Skeletal muscle cell (primary cell): ENCODE measurements at places on chromosomes 5 and 9.

GRCh38 chr9:114465906-114466900 is 39.1 kb downstream of the WHRN start:
- no peak for DNase-seq

- DNase-seq: no peak
These were observed 7.2 kb upstream of the DNAJB5 start for GRCh38 chr9:34982361-34982760.

DNA sequence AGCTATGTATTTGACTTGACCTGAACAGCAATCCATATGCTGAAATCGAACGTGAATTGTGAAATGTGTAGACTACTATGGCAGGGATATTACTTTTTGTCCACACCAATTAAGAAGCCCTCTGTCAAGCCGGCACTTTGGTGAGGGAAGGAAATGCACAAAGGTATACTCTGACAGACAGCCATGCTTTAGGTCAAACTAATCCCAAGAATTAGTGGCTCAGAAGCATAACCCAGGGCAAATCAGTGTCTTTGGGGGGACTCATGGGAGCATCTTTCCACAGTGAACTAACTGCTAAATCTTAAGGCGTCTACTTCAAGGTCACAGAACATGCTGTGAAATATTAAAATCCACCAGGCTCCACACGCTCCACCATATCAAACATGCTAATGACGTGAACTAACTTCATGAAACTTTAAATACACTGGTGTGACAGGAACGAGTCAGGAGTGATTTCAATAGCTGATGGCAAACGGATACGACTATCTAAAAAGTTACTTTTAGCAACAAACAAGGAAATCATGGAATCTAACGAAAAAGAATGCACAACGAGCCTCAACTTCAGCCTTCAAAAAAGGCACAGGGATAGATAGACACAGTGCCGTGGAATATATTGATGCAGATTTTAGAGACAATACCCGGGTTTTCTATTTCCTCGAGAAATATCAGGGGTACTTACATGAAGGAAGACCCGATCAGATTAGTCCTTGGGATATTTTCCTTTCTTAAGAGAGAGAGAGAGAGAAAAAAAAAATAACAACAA is 527 bp downstream of the MEF2C start:
- DNase-seq: no peak

DNA sequence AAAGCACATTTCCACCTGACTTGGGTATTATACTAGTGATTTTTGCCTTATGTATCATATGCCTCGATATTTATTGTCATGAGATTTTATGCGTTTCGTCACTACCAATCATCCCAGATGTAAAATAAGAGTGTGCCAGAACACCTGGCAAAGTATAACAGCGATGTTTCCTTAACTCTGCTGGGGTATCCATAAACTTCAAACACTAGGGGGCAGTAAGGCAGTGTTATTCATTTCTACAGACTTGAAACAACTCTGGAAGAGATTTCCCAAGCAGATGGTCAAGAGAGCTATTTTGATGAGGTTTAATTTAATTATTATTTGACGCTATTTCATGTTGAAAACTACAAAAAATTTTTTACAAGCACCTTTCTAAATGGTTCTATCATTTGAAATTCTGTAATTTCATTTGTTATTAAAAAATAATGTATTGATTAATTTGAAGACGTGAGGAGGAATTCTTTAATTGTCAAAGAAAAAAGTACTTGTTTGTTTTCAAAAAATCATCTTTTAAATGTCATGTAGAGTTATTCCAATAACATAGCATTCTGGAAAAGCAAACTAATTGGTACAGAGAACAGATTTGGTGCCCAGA is 388.5 kb upstream of the CTNND2 start:
- no peak for DNase-seq

DNA sequence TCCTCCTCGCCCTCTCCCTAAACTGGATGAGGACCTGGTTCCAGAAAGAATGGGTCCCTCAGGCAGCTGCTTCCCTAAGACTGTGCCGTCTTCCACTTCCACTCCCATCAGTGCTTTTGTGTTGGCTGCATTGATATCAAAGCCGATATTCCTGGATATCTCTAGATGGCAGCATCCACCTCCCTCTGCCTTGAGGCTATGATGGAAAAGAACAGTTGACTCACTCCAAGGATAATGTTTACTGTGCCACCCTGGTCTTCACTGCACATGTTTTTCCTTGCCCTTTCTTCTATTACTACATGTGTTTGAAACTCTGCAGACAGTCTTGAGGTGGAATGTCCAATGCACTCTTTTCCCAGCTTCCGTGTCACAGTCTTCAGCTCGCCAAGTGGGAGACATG is 211.6 kb downstream of the MAST4 start:
- DNase-seq: peak; percentile 44

- no peak for DNase-seq
These were observed 84.8 kb downstream of the DAP start for GRCh38 chr5:10676224-10676623.

- DNase-seq: peak; percentile 53
These were observed 61.2 kb downstream of the ELL2 start for GRCh38 chr5:95900383-95900958.

DNA sequence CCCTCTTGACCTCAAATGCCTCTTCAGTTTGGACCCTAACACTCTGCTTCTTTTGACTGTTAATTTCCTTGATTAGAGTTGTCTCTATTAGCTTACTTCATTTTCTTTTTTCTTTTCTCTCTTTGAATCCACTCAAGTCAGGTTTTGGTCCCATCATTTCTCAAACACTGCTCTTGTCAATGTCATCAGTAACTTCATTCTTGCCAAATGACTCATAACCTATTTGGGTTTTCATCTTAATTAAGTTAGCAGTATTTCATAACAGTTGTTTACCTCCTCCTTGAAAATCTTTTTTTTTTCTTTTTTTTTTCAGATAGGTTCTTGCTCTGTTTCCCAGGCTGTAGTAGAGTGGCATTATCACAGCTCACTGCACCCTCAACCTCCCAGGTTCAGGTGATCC is 119.6 kb downstream of the PARP8 start:
- no peak for DNase-seq
